ENCODE measurements at places on chromosomes 5 and 9. TPM values are rescaled to one million over a fixed set of nuclear protein-coding genes. Genes with fewer than 3 reads are reported as not detected.

Gene IGFBPL1
- 11.3 TPM for polyA plus RNA-seq

Gene RUFY1
- 51.2 TPM for polyA plus RNA-seq

Gene GRXCR2
- not detected for polyA plus RNA-seq

Gene IRX1
- polyA plus RNA-seq, result 28.8 TPM

Gene PAPPA
- 2.4 TPM for polyA plus RNA-seq

Gene SPINK5
- 0.09 TPM for polyA plus RNA-seq

Gene NPR2
- 39.5 TPM for polyA plus RNA-seq

Gene TMEM252
- 0.55 TPM for polyA plus RNA-seq

DNA sequence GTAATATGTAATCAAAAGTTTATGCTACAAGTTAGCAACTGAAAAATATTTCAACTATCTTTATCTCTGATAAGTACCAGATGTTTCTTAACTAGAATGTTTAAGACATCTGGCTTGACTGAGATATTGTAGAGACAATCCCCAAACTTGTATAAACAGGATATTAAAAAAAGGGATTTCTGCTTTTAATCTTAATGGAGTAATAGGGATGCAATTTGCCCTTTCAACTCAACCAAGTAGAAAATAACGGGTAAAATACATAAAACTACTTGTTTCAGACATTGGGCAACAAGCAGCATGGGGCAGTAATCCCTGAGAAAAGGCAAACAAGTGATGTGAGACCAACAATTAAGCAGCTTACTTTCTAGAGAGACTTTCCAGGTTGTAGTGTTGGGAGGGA is 9.4 kb upstream of the ADAMTS12 start:
- H3K4me1 ChIP-seq, result no peaks in the 10 kb centered on the region
- no peak overlapping the region for H3K27ac ChIP-seq
- DNase-seq, result no peak
- H3K36me3 ChIP-seq, result no peaks in the 10 kb centered on the region
- no peaks in the 10 kb centered on the region for H3K27me3 ChIP-seq

- H3K4me3 ChIP-seq, result no peak overlapping the region
- no peaks in the 10 kb centered on the region for H3K36me3 ChIP-seq
- H3K4me1 ChIP-seq, result no peaks in the 10 kb centered on the region
- H3K27ac ChIP-seq, result no peak overlapping the region
- DNase-seq, result no peak
Observed at GRCh38 chr5:153030755-153031725, 459.4 kb upstream of the GRIA1 start.

GRCh38 chr5:53249529-53250200 is 140.1 kb upstream of the MOCS2 start:
- no peak overlapping the region for H3K4me3 ChIP-seq
- DNase-seq, result no peak
- H3K4me1 ChIP-seq, result no peaks in the 10 kb centered on the region
- H3K27me3 ChIP-seq, result no peaks in the 10 kb centered on the region
- H3K27ac ChIP-seq, result no peak overlapping the region
- no peaks in the 10 kb centered on the region for H3K36me3 ChIP-seq

DNA sequence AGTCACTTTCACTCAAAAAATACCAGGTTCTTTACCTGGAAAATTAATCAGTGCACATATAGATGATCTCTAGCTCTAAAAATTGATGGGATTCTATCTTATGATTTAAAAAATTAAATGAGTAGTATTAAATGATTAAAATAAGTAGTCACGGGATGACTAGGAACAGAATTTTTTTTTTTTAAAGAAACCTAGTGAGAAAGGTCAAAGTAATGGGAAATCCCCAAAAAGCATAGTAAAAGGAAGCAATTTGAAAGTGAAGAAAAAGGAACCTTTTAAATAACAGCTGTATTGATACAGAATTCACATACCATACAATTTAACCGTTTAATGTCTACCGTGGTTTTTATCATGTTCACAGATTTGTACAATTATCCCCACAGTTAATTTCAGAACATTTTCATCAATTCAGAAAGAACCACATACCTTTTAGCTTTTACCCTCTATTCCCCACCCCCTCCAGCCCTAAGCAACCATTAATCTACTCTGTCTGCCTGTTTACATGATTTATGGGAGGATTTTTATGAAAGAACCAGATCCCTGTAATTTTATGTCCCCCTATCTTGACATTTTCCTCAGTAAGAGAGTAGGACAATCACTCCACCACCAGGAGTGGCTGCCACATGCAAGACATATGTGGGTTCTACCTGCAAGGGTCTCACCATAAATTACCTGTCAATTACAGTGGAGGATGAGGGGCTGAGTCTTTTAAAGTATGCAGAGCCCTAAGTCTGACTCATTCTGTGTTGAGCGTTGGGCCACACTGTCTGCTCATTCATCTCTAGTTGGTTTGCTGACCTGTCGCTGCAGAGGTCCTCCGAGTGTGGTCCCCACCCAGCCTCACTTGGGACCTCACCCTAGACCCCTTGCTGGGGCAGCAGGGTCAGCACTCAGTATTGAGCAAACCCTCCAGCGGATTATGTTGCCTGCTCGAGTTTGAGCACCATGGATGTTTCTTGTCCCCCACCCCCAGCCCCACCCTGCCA is 16.0 kb downstream of the ANKRD33B start:
- no peak overlapping the region for H3K4me3 ChIP-seq
- no peak overlapping the region for H3K27ac ChIP-seq
- H3K4me1 ChIP-seq, result no peaks in the 10 kb centered on the region
- no peak for DNase-seq
- no peaks in the 10 kb centered on the region for H3K27me3 ChIP-seq
- H3K36me3 ChIP-seq, result no peaks in the 10 kb centered on the region

GRCh38 chr9:13557746-13558145 is 278.3 kb upstream of the MPDZ start:
- no peak overlapping the region for H3K27ac ChIP-seq
- H3K4me3 ChIP-seq, result no peak overlapping the region
- no peaks in the 10 kb centered on the region for H3K4me1 ChIP-seq
- H3K27me3 ChIP-seq, result no peaks in the 10 kb centered on the region
- no peaks in the 10 kb centered on the region for H3K36me3 ChIP-seq

DNA sequence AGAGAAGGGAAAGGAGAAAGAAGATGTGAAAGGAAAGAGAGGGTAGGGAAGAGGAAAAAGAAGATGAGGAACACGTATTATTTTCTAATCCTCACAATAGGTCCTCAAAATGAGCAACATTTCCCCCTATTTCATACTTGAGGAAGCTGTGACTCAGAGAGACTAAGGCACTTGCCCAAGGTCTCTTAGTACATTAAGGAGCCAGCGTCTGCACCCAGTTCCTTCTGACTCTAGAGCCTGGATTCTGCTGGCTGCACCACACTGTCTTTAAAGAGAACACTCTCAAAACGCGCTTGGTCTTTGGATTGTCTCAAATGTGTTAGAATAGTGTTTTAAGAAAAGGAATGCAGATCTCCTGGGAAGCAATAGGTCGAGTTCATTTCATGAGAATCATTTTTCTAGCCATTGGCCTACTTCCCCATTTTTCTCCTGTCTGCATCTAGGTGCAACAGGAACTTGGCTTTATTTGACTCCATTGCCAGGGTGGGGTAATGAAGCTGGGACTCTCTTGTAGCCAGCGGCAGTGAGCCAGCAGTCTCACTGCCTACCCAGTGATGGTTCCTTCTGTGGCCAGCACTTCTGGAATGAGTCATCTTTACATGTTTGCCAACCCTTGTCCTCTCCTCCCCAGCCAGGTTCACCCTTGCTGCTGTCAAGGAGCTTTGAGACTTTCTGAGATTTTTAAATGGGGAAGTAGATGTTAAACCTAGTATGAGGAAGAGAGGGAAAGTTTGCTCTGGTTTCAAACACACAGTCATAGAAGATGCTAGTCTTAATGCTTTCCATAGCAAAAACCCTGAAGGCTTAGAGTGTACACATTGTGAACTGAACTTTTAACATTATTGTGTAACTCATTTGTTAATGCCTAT is 82.7 kb downstream of the DOCK8 start:
- DNase-seq, result no peak
- H3K4me1 ChIP-seq, result no peaks in the 10 kb centered on the region
- no peaks in the 10 kb centered on the region for H3K27me3 ChIP-seq

DNA sequence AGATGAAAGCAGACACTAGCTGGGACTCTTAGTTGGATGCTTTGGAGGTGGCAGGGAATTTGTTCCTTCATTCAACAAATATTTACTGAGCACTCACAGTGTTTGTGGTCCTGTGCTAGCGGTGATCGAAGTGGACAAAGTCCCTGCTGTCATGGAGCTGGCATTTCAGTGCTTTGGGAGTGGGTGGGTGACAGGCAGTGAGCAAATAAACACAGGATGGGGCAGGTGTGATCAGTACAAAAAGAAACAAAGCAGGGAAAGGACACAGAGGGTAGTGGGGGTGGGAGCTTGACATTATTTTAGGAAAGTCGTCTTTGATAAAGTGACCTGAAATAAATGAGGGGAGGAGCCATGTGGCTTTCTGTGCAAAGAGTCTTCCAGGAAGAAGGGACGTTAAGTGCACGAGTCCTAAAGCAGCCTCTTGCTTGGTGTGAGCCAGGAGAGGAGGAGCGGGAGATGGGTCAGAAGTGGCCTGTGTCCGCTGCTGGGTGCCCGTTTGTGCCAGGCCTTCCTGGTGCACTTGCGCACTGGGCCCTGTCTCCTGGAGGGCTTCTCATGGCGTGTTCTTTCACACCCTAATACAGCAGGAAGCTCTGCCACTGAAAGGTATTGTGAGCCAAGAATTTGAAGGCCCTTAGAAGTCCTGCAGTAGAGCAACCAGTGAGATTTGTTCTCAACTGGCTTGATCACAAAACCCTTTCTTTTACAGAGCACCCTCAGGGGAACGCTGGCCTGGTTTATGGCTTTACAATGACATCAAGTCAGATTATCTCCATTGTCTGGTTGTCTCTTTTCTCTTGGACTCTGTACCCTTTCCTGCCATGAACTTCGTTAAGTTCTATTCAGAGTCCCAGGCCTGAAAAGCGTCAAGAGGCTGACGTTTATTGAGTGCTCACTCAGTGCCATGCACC is 14.8 kb downstream of the NDST1 start:
- H3K27ac ChIP-seq, result no peak overlapping the region
- H3K27me3 ChIP-seq, result no peaks in the 10 kb centered on the region
- peaks cover 60% of the 10 kb centered on the region for H3K4me1 ChIP-seq
- peaks cover 50% of the 10 kb centered on the region for H3K36me3 ChIP-seq
- no peak for DNase-seq
- no peak overlapping the region for H3K4me3 ChIP-seq

DNA sequence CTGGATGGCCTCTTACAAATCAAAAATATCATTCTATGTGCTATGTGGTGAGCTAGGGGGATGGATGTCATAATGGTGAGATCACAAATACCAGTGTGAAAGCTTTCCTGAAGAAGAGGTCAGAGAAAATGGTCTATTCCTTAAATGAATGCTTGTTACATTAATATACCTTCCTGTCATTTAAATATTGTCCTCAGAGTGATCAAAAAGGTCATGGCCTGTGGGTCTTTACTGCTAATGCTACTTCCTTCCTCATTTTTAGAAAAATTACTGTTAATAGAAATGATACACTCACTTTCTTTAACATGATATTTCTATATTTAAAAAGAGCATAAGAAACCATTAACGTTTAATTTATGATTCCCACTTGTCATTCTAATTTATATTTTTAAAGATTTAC is 9.7 kb downstream of the OMD start:
- H3K4me1 ChIP-seq, result no peaks in the 10 kb centered on the region
- no peak overlapping the region for H3K27ac ChIP-seq
- no peak overlapping the region for H3K4me3 ChIP-seq
- DNase-seq, result no peak
- H3K27me3 ChIP-seq, result no peaks in the 10 kb centered on the region

All from spinal cord (tissue), 10 donors.